ENCODE measurements at places on chromosomes 16 and 17.

DNA sequence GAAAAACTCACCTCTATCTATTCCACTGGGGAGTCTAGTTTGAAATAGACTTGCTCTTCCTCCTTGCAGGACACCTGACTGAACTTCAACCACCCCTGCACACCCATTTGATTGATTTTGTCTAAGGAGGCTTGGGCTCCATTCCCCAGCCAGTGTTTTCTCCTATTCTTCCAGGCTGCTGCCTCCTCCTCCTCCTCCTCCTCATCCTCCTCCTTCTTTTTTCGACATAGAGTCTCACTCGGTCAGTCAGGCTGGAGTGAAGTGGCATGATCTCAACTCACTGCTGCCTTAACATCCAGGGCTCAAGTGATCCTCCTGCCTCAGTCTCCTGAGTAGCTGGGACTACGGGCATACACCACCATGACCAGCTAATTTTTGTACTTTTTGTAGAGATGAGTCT lies 1.8 kb upstream of the DLX4 start:
- DNase-seq = no peak

- no peak for DNase-seq
Observed at GRCh38 chr17:76880971-76881370, 12.8 kb downstream of the MGAT5B start.

DNA sequence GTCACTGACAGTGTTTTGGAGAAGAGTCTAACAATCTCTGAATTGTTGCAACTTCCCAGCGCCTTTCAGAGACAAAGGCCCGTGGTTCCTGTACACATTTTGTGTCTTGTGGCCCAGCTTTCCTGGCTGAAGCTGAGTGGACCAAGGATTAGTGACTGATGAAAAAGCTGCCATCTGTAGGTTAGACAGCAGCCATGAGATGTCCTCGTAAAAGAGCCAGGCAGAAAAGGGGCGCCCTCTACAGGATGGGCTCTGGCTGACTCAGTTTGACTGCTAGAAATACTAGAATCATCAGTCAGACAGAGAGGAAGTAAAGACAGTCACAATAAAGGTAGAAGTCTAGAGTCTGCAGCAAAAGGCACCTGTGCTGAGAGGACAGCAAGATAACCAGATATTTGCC lies 26.5 kb upstream of the NF1 start:
- peak; percentile 25 for DNase-seq

DNA sequence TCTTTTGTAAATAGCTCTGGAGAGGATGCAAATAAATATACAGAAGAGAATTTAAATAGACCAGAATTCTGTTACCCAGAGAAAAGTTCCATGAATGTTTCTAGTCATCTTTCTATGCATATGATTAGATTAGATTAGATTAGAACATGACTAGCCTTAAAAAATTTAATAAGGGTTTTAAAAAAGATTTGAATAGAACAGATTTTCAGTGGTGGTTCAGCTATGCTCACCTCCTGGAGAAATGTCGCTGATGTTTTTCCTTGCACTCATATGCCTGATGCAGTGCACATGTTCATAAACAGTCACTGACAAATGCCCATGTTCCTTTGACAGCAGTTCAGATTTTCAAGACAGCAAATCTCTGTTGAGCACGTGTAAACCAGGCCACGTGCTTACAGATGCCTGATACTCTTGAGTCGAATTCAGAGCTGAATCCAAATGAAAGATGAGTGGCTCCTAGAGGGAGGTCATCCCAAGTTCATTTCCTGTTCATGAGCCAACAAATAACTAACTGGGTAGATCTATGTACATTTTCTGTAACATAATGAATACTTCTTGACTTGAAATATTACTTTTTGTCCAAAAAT lies 19.9 kb upstream of the RAB11FIP4 start:
- no peak for DNase-seq

GRCh38 chr16:67278773-67279295 lies 498 bp upstream of the PLEKHG4 start:
- DNase-seq = no peak

DNA sequence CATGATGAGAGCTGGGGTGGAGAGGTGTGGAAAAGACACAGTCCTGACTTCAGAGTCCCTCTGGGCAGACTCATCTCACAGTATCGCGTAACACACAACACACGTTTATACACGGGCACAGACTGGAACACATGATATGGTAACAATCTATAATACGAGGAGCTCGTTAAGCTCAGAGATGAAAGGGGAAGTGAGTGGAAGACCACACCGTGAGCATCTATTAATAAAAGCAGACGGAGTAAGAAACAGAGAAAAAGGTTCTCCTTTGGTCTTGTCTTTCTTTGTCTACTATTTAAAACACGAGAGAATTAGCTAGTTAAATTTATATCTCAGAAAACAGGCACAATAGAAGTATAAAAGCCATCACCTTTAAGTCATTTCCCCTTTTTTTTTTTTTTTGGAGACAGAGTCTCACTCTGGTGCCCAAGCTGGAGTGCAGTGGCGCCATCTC lies 13.5 kb downstream of the ANKRD11 start:
- peak; percentile 60 for DNase-seq

GRCh38 chr17:59073972-59074371 lies 32.7 kb downstream of the TRIM37 start:
- no peak for DNase-seq

- no peak for DNase-seq
Observed at GRCh38 chr17:67620636-67621035, 97.1 kb upstream of the NOL11 start.

- no peak for DNase-seq
Observed at GRCh38 chr17:31724026-31724425, 135.0 kb downstream of the COPRS start.

- no peak for DNase-seq
Observed at GRCh38 chr16:72444696-72445095, 272.7 kb upstream of the PMFBP1 start.

DNA sequence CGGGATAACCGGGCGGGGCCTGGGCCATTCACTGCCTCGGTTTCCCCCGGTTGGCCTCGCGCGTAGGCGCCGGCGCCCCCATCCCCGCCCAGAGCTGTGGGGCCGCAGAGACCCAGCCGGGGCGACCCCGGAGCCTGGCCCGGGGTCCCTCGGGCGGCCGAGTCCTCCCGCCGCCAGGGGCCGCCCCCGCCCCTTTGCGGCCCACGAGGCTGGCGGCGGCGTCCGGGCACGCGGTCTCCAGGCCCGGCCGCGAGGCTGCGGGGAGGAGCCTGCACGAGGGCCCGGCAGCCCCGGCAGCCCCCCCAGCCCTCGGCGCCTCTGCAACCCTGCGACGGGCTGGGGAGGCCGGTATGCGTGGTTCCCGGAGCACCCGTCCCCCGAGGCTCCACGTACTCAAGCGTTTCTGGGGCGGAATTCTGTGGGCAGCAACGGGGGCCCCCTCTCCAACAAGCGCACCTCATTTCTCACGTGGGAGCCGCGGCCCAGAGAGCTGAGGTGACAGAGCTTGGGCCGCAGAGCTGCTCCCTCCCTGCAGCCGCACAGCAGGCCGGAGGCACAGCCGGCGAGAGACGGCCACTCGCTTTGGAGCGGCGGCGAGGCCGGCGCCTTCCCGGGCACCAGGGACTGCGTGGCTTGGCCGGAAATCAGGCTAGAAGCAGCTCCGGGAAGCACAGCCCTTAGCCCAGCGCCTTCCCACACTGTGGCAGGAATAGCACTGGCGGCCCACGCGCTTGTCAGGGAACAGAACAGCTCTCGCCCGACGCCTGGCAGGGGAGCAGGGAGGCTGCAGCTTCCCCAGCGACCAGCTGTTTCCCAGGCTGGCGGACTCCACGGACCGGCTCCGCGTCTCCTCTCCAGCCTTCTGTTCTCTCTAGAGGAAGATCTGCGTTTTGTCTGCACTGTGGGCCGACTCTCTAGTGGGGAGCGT lies 867 bp upstream of the LIMD2 start:
- DNase-seq = no peak

GRCh38 chr17:7631398-7632380 lies 1.8 kb downstream of the SHBG start:
- DNase-seq = no peak

DNA sequence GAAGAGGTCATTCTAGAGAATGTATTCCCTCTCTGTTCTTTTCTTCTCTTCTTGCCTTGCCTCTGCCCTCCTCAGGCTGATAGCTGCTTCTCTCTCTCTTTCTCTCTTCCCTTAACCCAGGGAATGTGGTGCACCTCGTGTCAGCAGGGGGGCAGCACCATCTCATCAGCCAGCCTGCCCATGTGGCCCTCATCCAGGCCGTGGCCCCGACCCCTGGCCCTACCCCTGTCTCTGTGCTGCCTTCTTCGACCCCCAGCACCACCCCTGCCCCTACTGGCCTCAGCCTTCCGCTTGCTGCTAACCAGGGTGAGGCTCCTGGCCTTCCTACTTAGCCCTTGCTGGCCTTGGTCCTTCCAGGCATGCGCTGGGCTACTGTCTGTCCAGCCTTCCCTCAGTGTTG lies 23.5 kb downstream of the SRCAP start:
- no peak for DNase-seq

DNA sequence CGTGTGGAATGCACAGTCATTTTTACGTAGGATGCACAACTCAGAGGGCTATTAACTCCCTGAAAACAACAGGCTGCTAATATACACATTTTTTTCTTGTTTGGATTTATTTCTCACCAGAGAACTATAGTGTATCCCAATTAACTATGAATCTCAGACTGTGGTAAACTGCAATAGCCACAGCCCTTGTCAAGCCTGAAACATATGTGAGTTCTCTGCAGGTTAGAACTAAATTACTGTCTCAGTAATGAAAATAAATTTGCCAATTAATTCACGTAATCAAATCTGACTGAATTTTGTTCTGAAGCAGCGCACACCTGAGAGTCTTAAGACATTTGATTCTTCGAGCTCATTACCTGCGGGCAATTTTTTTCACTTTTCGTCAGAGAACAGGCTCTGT lies 318.6 kb downstream of the PMP22 start:
- no peak for DNase-seq

DNA sequence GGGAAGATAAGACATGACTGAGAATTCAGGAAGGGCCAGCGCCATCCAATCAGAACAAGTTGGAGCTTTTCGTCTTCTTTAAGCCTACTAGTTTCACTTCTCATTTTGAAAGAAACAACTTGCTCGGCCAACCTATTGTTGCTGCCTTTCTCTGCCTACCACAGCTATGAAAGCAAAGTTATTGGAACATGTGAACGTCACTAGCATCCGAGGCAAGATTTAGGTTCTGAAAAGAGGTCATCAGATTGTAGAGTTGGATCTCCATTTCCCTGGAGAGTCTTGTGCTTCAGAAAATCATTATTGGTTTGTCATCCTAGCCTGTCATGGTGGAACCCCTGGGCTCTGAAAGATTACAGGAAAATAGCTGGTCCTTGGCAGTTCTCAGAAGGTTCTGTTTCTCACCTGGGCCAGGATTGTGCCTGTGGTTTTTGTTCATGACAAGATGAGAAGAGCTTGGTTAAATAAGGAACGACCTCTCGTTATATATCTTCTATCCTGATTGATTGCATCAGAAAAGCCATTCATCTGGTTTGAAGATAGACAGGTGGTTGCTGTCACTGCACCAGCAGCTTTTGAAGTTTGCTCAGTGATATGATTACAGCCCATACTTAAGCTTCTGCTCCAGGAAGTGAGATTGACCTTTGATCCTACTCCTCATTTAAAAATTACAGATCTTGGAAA lies 25.3 kb downstream of the CDH13 start:
- DNase-seq = no peak

DNA sequence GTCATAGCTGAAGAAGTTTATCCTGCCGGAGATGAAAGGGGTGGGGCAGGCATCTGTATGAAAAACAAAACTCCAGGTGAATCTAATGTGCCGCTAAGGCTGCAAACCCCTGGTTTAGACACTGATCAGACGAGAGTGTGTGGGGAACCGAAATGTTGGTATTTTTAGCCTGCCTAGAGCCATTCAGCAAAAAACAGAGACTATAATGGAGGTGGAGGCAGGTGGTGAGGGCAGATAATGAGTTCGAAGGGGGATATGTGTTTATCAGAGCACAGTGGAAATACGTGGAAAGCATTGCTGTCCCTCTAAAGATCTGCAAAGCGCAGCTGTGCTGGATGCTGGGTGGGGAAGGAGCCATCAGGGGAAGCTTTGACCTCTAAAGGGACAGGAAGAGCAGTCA lies 127.5 kb upstream of the WSCD1 start:
- no peak for DNase-seq

DNA sequence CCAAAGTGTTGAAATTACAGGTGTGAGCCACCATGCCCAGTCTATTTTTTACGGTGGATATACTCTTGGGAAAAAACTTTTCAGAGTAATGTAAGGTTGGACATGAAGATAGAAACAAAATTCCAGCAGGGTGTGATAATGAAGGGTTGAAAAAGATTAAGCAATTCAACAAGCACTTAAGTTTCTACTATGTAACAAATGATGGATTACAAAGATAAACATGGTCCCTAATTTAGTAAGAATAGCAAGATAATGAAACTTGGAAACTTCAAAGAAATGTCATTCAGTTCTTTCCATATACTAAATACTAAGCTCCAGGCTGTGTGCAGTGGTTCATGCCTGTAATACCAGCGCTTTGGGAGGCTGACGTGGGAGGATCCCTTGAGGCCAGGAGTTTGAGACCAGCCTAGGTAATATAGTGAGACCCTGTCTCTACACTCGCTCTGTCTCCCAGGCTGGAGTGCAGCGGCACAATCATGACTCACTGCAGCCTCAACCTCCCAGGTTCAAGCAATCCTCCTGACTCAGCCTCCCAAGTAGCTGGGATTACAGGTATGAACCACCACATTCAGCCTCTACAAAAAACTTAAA lies 31.0 kb downstream of the PSMD12 start:
- DNase-seq = no peak

- no peak for DNase-seq
Observed at GRCh38 chr16:85584267-85584666, 28.9 kb upstream of the GSE1 start.
